Epithelial cell of proximal tubule (primary cell): ENCODE measurements at places on chromosomes 5 and 9.

- peak; percentile 85 for DNase-seq
Observed at GRCh38 chr9:111161015-111161415, 122.7 kb upstream of the LPAR1 start.

- DNase-seq, result no peak
Observed at GRCh38 chr9:12732971-12733370, 39.8 kb downstream of the TYRP1 start.

- DNase-seq, result no peak
Observed at GRCh38 chr5:55316837-55317236, 9.0 kb downstream of the MTREX start.

GRCh38 chr5:158780656-158781237, 319.0 kb downstream of the EBF1 start:
- DNase-seq, result no peak

- DNase-seq, result no peak
Observed at GRCh38 chr9:93194221-93194625, 10.3 kb downstream of the WNK2 start.

- DNase-seq, result peak; percentile 92
Observed at GRCh38 chr9:134024828-134025605, at the start of gene BRD3OS. Gene BRD3OS (plus strand): TSS chr9:134025481. CDS start chr9:134026748, 1,267 bp downstream.

DNA sequence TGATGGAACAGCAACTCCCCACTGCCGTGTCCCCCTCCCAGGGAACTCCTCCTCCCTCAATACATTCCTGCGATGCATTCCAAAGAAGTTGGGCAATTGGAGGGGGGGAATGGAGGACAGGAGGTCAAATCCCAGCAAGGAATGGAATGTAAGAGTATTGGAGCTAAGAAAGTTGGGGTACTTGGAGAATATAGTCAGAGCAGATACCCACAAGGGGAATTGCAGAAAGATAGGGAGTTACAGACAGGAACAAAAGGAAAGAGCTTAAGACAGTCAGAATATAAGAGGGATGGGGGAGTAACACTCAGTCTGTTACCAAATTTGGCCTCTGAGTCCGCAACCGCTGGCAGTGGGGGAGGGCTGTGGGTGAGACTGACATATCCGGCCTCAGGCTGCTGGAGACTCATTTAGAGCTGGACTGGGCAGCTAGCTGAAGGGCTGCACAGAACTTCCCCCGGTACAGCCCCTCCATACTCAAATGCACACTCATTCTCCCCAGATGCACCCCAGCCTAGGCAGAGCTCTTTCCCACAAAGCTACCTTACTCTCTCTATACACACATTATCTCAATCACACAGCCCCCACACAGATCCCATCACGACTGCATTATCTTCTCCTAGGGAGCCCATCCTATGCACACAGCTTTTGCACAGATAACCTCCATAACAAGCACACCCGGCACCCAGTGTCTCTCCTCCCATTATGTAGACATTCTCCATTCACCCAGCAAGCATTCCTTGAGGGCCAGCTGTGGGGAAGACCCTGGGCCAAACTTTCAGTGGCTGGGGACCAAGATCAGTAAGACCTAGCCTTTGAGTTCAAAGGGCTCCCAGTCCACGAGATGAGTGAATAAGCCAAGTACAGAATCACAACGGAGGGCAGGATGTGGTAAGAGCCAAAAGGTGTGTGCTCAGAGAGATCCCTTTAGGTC, 3.7 kb downstream of the TLN1 start:
- DNase-seq, result peak; percentile 84

GRCh38 chr9:72891043-72891442, 61.8 kb downstream of the ALDH1A1 start:
- no peak for DNase-seq

- no peak for DNase-seq
Observed at GRCh38 chr5:94702729-94703128, 84.3 kb downstream of the SLF1 start.

DNA sequence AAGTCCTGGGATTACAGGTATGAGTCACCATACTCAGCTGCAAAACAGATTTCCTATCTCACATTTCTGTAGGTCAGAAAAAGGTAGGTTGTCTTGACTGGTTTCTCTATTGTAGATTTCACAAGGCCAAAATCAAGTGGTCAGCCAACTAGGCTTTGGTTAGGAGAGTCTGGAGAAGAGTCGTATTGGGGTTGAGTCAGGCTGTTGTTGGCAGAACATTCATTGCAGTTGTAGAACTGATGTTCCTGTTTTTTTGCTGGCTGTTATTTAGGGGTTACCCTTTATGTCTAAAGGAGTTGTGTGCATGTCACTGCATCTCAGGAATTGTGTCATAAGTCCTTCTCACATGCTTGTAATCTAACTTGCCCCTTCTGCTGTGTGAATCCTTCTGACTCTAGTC, 814.2 kb upstream of the GRAMD2B start:
- DNase-seq, result no peak

- peak; percentile 93 for DNase-seq
Observed at GRCh38 chr9:71793386-71794105, 25.2 kb upstream of the CEMIP2 start.

DNA sequence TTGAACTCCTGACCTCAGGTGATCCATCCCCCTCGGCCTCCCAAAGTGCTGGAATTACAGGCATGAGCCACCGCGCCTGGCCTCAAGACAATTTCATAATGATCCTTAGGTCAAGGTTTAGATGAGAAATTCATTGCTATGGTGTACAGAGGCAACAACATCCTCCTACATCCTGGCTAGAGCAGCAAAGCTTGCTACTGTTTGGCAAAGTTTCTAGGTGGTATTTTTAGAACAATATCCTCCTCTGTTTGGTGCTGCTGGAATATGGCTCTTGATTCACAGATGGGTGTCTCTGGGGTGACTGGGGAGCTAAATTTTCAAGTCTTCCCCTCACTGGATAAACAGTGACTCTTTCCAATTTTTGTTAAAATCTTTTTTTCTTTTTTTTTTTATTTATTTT, 30.6 kb downstream of the CRHBP start:
- no peak for DNase-seq

DNA sequence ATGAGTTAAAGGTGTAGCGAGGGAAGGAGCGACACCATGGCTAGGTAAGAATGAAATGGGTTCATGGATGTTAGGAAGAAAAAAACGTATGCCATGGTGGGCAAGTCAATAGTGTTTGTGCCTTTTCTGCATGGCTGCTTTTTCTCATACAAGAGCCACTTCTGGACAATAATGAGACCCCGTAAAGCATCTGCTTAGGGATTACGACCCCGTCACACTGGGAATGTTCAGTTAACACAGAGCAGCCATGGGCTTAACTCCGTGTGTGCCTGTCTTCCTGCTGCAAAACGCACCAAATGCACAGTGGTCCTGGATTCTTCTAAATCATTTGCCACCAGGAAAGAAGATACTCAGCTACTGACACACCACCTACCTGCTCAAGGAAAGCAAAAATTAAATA, 81.8 kb downstream of the NFIB start:
- no peak for DNase-seq

DNA sequence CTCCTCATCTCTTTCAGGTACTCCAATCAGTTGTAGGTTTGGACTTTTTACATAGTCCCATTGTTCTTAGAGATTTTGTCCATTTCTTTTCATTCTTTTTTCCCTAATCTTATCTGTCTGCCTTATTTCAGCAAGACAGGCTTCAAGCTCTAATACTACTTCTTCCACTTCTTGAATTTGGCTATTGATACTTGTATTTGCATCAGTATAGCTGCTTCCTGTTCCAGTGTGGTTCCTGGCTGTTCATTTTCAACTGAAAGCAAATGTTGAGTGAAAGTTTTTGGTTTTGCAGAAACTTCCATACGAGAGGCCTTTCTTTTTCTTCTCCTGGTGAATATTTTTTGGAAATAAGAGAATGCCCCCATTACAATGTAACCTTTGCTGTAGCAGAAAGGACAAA, 12.0 kb upstream of the IFNA1 start:
- no peak for DNase-seq
